ENCODE measurements at places on chromosomes 11 and 22.

- peaks cover 43% of the 10 kb centered on the region for H3K4me1 ChIP-seq
- no peak overlapping the region for H3K27ac ChIP-seq
- H3K27me3 ChIP-seq, result no peaks in the 10 kb centered on the region
These were observed 24.6 kb upstream of the IGLL5 start for GRCh38 chr22:22863001-22863400.

DNA sequence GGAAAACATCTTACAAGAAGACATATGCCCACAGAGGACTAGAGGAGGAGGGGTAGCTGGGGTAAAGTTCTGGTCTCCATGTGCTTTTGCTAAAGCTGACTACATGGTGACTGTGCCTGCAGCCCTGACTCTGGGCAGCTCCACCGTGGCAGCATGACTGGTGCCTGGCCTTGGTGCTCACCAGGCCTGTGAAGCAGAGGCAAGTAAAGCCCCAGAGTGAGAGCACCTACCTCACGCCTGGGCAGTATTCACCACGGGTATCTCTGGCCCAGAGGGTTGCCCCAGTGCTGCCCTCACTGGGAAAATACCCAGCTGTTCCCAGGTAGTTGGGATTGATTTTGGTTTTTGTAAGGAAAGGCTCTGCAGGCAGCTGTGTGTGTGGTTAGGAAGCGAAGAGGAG is 78.3 kb downstream of the CTTN start:
- H3K4me1 ChIP-seq, result no peaks in the 10 kb centered on the region
- no peaks in the 10 kb centered on the region for H3K36me3 ChIP-seq
- H3K4me3 ChIP-seq, result no peak overlapping the region
- H3K27ac ChIP-seq, result no peak overlapping the region
- no peak for DNase-seq

DNA sequence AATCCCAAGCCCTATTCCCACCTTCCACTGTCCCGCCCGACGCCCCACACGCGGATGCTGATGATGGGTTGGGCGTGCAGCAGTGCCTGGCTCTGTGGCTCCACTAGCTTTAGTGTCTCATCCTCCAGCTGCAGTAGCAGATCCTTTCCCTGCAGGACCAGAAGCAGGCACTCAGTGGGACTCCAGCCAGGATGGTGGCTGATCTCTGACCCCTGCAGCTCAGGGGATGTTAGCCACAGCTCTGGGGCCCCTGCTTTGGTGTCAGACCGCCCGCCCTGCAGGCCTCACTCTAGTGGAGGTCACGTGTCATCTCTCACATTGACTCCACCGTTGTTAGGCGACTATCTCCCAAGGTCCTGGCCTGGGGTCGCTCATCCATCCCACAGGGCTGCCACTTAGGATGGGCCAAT is 11.8 kb downstream of the SMPD1 start:
- peak; percentile 38 for DNase-seq
- peaks cover 57% of the 10 kb centered on the region for H3K4me1 ChIP-seq
- H3K27me3 ChIP-seq, result no peaks in the 10 kb centered on the region
- H3K27ac ChIP-seq, result peak overlapping the region; percentile 85

GRCh38 chr22:50199829-50200460 is 866 bp upstream of the SELENOO start:
- peak overlapping the region; percentile 22 for H3K27ac ChIP-seq
- H3K36me3 ChIP-seq, result peaks cover 7% of the 10 kb centered on the region
- no peaks in the 10 kb centered on the region for H3K27me3 ChIP-seq
- peaks cover 22% of the 10 kb centered on the region for H3K4me1 ChIP-seq

DNA sequence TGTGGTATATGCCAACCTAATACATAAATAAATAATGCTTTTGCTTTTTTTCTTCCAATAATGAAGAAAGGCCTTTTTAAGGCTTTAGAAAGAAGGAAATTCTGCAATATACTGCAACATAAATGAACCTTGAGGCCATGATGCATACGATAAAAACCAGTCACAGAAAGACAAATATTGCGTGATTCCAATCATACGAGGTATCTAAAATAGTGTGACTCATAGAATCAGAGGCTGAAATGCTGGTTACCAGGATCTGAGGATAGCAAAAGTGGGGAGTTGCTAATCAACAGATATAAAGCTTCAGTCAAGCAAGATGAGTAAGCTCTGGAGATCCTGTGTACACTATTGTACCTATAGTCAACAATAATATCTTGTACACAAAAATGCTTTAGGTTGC is 24.2 kb downstream of the MS4A6A start:
- H3K4me1 ChIP-seq, result no peaks in the 10 kb centered on the region
- DNase-seq, result no peak
- H3K27ac ChIP-seq, result no peak overlapping the region
- peaks cover 5% of the 10 kb centered on the region for H3K27me3 ChIP-seq

DNA sequence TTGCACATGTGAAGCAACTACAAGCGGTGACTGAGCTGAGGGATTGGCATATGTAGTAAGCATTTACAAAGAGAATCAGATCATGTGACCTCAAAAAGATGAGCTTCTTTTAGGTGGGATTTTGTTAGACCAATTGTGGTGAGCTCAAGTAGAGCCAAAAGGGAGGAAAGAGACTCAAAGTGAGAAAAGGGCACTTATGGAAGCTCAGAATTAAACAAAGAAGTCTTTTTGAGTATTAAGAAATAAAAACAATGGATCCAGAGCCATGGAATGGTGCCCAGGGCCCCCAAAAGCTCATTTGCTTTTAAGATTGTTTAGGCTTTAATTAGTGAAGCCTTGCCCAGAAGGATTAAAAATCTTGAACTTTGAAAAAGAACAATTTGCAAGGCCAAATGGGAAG is 246.7 kb upstream of the MPPED2 start:
- H3K4me3 ChIP-seq, result no peak overlapping the region
- no peak overlapping the region for H3K27ac ChIP-seq
- H3K27me3 ChIP-seq, result no peaks in the 10 kb centered on the region

GRCh38 chr22:32987081-32987631 is 71.0 kb downstream of the SYN3 start:
- DNase-seq, result no peak
- no peaks in the 10 kb centered on the region for H3K27me3 ChIP-seq
- H3K27ac ChIP-seq, result no peak overlapping the region
- no peaks in the 10 kb centered on the region for H3K36me3 ChIP-seq
- H3K4me1 ChIP-seq, result no peaks in the 10 kb centered on the region
- H3K4me3 ChIP-seq, result no peak overlapping the region

DNA sequence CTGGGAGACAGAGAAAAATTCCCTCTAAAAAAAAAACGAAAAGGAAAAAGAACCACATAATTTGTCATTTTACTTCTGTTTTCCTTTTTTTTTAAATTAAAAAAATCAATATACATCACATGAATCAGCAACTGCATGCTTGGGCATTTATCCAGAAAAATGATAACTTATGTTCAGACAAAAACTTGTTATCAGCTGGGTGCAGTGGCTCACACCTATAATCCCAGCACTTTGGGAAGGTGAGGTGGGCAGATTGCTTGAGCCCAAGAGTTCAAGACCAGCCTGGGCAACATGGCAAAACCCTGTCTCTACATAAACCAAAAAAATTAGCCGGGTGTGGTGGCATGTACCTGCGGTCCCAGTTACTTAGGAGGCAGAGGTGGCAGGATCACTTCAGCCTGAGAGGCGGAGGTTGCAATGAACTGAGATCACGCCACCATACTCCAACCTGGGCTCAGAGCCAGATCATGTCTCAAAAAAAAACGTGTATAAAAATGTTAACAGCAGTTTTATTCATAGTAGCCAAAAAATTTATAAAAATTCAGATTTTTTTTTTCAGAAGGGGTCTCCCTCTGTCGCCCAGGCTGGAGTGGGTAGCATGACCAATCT is 28.5 kb downstream of the AMBRA1 start:
- no peaks in the 10 kb centered on the region for H3K27me3 ChIP-seq
- H3K36me3 ChIP-seq, result peaks cover 1% of the 10 kb centered on the region
- no peak for DNase-seq

DNA sequence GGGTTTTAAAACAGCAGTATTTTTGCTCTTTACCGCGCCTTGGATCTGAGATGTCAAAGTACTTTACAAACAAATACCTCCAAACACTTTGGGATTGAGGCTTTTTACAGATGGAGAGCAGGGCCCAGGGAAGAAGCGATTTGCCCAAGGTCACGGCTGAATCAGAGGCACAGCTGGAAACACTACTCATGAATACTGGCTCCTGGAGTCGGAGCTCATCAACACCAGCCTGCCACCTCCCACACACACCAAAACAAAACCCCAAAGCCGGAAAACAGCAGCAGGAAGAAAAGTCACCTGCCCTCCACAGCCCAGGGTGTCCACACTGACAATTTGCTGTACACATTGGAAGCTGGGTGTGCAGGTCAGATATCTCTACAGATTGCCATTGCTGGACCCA is 339.4 kb downstream of the CADM1 start:
- H3K27me3 ChIP-seq, result no peaks in the 10 kb centered on the region
- no peaks in the 10 kb centered on the region for H3K36me3 ChIP-seq
- no peak for DNase-seq
- H3K27ac ChIP-seq, result no peak overlapping the region
- H3K4me3 ChIP-seq, result no peak overlapping the region
- no peaks in the 10 kb centered on the region for H3K4me1 ChIP-seq

GRCh38 chr11:95661162-95661561 is 128.4 kb downstream of the FAM76B start:
- DNase-seq, result no peak
- peaks cover 35% of the 10 kb centered on the region for H3K4me1 ChIP-seq
- H3K4me3 ChIP-seq, result no peak overlapping the region
- H3K27me3 ChIP-seq, result no peaks in the 10 kb centered on the region
- peaks cover 5% of the 10 kb centered on the region for H3K36me3 ChIP-seq
- peak overlapping the region; percentile 29 for H3K27ac ChIP-seq

DNA sequence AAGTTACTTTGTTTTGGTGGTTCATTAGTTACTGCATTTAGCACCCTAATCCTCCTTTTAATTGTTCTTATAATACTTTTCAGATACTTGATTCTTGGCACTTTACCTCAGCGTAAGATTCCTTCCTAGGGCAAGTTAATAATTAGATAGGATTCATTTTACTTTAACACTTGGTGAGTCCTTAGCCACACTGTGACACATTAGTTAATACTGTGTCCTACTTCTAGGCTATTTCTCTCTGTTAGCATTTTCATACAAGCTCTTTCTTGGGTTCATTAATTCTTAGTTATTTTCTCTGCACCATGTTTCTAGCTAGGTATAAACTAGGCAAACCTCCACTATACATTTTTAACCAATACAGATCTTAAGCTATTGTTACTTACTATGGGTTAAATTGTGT is 16.1 kb downstream of the OR5M3 start:
- no peak overlapping the region for H3K27ac ChIP-seq
- H3K4me3 ChIP-seq, result no peak overlapping the region
- no peaks in the 10 kb centered on the region for H3K27me3 ChIP-seq
- DNase-seq, result no peak
- H3K4me1 ChIP-seq, result no peaks in the 10 kb centered on the region

- peaks cover 18% of the 10 kb centered on the region for H3K4me1 ChIP-seq
- H3K4me3 ChIP-seq, result no peak overlapping the region
- H3K27me3 ChIP-seq, result no peaks in the 10 kb centered on the region
- DNase-seq, result peak; percentile 13
These were observed 82.3 kb upstream of the PHOX2A start for GRCh38 chr11:72326151-72326848.

DNA sequence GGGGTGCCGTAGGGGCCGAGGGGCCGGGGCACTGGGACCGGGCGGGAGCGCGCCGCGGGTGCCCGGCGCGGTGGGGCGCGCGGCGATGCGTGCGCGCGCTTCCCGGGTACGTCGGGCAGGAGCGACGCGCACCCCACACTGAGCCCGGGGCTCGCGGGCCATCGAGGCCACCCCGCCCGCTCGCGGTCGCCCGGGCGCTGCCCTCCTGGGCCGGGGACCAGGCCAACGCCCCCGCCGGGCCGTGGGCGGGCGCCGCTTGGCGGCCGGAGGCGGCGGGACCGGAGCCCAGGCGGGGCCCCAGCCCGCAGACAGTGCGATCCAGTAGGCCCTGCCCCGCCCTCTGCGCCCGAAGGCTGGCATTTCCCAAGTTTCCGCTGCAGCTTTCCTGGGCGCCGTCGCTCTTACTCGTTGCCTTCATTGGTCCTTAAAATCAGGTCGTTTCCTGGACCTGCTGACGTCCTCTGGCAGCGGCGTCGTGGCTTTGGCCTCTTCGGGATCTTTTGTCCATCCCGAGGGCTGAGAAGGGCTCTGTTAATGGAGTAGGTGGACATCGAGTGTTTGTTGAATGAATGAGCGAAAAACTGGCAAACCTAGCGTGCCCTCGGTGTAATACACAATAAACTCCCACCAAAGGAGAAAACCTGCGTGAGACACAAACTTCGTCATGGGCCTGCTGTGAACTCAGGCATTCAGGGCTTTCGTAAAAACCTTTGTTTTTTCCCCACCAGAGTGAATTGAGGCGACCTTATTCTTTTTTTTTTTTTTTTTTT is 638 bp downstream of the PARVA start:
- H3K27me3 ChIP-seq, result peaks cover 28% of the 10 kb centered on the region
- peak overlapping the region; percentile 59 for H3K4me3 ChIP-seq
- no peaks in the 10 kb centered on the region for H3K36me3 ChIP-seq
- no peak for DNase-seq

- peaks cover 3% of the 10 kb centered on the region for H3K27me3 ChIP-seq
- H3K4me1 ChIP-seq, result no peaks in the 10 kb centered on the region
- no peak for DNase-seq
- no peak overlapping the region for H3K27ac ChIP-seq
These were observed 51.5 kb upstream of the MTNR1B start for GRCh38 chr11:92917927-92918326.

DNA sequence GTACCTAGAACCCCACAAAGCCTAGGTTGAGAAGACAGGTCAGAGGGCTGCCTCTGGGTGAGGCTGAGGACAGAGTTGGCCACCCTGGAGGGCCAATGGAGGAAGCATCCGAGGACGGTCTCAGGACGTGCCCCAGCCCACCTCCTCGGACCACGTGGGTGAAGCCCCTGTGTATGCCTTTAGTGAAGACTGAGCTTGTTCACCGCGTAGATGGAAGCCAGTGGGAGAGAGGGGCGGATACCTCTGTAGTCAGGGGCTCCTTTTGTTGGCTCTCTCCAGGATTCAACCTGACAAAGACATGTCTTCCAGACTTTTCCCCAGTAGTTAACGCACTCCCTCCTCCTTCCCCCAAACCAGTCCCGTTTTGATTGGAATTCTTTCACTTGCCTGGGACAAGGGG is 110.7 kb downstream of the ZBTB16 start:
- no peak for DNase-seq
- no peaks in the 10 kb centered on the region for H3K36me3 ChIP-seq
- H3K4me3 ChIP-seq, result no peak overlapping the region

GRCh38 chr11:72867970-72868369 is 53.8 kb downstream of the ATG16L2 start:
- H3K27me3 ChIP-seq, result no peaks in the 10 kb centered on the region
- DNase-seq, result no peak
- H3K27ac ChIP-seq, result no peak overlapping the region
- H3K4me1 ChIP-seq, result peaks cover 19% of the 10 kb centered on the region
- H3K36me3 ChIP-seq, result peaks cover 16% of the 10 kb centered on the region

GRCh38 chr11:93054881-93055280 is 85.4 kb downstream of the MTNR1B start:
- DNase-seq, result no peak
- no peaks in the 10 kb centered on the region for H3K36me3 ChIP-seq
- no peaks in the 10 kb centered on the region for H3K27me3 ChIP-seq
- H3K4me3 ChIP-seq, result no peak overlapping the region
